ENCODE measurements at places on chromosomes 5 and 9.

DNA sequence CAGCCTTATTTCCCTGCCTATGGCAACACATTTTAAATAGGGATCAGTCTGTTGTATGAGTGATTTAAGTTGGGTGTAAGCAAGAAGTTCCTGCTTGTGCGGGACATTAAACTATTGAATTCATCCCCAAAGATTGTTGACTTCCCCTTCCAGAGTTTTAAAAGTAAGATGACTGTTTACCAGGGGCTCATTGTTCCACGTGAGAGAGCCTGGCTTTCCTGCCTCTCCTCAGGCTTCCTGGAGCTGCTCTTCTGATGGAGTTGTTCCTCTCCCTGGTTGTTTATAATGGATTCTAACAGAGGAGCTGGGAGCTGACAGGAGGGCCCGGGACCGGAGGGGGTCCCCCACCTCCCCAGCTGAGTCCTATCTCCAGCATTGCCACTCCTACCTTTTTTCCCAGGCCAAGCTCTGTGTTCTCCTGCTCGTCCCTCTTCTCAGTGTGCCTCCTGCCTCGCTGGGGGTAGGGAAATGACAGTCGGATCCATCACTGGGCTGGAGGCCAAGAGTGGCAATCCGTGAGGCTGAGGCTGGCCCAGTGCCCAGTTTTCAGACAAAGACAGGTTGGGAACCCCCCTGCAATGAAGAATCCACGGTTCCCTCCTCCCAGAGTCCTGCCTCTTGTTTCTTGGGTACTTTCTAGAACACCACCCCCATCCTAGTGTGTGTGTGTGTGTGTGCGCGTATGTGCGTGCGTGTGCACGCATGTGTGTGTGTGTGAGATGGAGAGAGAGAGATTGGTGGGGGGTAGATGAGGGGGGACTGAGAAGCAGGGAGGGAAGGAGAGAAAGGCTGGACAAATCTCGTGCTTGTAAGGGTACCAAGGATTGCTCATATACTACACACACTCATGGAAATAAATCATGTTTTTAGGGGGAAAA, 123.7 kb upstream of the NFIB start:
- DNase-seq, result no peak

DNA sequence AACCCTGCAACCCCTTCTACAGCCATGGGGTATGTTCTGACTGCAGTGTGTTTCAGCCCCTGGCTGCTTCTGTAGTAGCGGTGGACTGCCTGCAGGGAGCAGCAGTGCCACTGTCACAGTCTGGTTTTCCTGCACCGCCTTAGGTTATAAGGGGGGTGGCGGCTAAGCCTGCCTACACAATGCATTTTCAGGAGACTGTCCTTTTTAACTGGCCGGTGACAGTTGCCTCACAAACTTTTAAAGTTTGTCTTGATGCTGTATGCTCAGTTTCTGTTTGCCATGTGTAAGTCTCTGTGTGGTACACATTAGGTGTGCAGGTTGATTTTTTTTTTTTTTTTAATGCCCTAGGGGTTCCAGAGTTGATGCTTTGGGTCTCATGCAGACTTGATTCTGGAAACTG, 53.0 kb downstream of the NUP214 start:
- DNase-seq, result peak; percentile 61

- DNase-seq, result no peak
These were observed at the start of gene PRRT1B for GRCh38 chr9:131545003-131545785. PRRT1B (plus strand) TSS chr9:131545523; CDS start chr9:131545616, 93 bp downstream.

GRCh38 chr5:50646591-50646990, 19.8 kb upstream of the PARP8 start:
- no peak for DNase-seq

GRCh38 chr9:99054581-99054980, 50.3 kb upstream of the TGFBR1 start:
- no peak for DNase-seq

Measured in CD8-positive, alpha-beta memory T cell (primary cell).